Globus pallidus (tissue), 1 donor: ENCODE measurements at places on chromosomes 12 and 14.

DNA sequence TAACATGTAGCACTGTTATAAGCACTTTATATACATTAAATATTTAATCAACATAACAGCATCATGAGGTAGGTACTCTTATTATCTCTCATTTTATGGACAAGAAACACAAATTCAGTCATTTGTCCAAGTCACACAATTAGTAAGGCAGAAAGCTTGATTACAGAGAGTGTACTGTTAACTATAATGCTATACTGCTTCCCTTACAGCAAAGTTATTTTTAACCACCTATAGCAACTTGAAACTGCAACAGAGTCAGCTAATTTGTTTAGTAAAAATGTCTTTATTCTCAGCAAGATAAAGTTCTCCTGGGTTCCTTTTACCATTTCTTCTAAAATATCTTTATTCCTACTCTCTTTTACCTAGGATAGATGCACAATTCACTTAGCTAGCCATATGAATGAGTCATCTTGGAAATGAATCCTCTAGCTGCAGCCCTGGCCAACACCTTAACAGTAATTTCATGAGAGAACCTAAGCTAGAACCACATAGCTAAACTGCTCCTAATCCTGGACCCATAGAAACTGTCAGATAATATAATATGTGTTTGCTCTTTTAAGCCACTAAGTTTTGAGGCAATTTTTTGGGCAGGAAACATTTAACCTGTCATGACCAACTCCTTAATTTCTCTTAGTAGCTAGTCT, 90.2 kb upstream of the HECTD1 start:
- no peak for DNase-seq

DNA sequence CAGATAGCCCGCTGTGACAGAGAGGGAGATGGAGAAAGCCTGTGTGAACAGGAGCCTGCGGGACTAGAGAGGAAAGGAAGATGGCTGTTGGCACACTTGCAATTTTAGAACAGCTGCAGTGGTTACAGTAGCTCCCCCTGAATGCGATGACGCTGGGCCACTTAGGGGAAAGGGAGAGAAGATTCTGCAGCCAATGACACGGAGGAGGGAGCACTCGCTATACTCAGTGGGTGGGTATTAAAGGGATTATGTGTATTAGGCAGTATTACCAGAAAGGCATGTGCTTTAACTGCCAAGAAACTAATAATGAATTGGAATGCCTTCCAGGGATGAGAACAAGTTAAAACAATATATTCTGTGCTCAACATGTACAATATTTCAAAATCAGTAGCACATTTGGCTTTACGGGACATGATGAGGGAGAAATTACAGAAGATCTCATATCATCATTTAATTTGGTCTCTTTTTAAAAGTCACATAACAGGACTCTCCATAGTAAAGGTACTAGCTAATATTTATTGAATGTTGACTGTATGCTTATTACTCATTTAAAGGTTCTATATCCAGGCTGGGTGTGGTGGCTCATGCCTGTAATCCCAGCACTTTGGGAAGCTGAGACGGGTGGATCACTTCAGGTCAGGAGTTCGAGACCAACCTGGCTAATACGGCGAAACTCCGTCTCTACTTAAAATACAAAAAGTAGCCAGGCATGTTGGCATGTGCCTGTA, 35.9 kb upstream of the FOS start:
- no peak for DNase-seq

DNA sequence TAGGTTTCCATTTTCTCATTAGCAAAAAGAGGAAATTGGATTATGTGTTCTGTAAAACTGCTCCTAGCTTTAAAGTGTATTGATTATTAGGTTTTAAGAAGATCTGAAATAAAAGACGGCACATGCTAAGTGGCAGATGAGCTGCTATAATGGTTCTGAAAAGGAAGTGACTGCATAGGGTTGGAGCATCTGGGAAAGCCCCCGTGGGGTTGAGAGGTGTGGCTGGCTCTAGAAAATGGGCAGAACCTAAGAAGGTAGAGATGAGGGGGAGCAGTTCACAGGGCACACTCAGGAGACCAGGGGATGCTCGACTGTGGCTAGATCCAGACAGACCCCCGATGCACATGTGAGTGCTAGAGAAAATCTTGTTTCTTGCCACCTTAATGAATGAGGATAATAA, 1.9 kb downstream of the IFNG-AS1 start:
- no peak for DNase-seq

DNA sequence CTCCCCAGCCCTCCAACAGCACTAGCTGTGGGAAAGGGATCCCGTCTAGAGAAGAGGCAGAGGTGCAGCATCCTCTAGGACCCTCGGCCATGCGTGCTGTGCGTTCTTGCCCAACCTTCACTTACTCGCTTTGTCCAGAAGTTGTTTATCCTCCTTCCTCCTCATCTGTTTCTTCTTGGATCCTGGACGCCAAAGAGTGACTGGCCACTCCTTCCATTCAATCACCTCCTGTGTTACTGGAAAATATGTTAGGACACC, 140.5 kb downstream of the ZFP36L1 start:
- DNase-seq, result no peak

DNA sequence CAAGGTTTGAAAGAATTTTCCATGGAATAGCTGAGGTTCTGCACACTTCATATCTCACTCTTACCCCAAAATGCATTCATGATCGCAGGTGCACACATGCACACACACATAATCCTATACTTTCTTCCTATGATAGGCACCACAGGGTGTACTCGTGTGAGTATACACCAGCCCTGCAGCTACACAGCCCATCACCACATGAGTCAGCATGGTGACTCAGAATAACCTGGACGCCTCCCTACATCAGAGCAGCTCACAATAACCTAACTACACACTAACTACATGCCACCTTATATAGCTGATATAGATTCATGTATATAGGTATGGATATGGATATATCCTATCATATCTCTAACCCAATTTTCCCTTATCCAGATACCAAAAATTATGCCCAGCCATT, 850.2 kb upstream of the TMEM132C start:
- no peak for DNase-seq

DNA sequence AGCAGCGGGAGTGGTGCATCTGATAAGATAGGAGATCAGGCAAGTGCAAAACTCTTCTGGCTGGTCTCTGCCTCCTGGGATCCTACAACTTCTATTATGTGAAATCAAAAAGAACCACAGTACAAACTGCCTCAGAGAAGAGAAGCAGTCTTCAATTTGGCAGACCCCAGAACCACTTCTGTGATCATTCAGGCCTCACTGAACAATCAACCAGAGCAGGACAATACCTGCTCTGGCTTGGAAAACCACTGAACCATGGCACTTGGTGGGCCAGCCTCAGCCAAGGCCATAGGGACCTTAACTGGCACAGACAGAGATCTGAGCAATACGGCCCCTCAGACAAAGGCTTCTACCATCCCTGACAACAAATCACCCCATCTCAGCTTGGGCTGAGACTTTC, 103.0 kb downstream of the NDUFA12 start:
- no peak for DNase-seq

DNA sequence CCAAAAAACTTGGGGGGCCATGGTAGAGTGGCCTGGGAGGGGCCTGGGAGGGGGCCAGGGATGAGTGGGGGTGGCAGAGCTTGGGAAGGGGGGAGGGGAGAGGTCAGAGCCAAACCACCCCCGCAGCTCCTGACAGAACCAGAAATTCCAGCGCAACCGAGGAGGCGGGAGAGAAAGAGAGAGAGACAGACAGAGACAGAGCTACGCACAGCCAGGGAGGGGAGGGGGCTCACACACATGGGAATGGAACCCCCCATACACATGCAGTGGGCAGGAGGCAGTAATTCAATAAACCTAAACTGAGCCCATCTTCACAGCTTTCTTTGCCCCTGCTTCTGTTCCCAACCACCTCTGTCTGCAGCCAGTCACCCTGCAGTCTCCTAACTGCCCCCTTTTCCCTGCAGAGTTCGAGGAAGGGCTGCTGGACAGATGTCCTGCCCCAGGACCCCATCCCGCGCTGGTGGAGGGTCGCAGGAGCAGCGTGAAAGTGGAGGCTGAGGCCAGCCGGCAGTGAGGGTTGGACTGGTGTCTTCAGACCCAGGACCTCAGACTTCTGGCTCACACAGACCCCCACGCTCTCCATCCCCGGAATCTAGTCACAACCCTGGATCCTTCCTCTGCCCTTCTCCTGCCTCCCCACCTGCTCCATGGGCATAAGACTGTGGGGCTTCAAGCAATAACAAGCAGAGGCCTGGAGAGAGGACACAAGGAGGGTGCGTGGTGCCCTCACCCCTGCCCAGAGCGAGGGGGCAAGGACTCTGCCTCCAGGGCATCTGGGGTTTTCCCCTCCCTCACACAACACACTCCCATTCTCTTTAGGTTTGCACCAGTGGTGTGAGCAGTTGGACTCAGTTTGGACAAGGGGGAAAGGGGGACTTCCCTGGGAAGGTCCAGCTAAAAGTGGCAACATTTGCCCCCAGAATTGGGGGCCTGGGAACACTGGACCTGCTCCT, 5.6 kb downstream of the NAB2 start:
- DNase-seq, result no peak

DNA sequence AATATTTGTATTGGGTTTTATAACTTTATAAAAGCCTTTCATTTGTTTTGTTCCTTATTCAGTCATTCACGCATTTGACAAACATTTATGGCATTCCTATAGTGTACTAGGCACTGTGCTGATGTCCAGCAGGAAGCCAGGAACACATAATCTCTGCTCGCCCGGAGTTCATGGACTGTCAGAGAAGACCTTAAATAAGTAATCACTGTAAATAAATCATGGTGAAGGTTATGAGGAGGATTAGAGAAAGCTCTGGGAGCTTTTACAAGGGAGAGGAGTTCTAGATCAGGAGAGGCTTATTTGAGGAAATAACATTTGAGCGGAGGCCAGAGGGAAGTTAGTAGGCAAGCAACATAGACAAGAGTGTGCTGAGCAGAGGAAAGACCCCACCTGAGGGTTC, 1.4 kb upstream of the RDH11 start:
- no peak for DNase-seq
